Upper lobe of left lung (tissue), 6 donors: ENCODE measurements at places on chromosomes 12 and 14.

DNA sequence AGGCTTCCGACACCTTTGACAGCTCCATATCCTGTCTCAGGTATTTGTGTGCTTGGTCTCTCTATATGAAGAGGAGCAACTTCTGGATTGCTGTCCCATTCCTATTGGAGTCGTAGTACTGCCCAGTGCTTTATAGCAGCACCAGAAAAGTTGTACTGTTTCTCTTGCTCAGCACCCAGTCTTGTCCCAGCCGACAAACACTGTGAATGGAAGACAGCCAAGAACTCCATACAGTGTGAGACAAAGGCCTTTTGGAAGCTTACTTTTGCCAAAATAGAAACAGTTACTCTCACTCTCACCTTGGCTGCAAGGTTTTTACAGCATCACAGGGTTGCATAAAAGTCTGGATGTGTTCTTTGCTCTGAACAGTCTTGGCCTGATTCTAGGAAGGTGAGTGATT lies 105.3 kb downstream of the TGFB3 start:
- DNase-seq = no peak

DNA sequence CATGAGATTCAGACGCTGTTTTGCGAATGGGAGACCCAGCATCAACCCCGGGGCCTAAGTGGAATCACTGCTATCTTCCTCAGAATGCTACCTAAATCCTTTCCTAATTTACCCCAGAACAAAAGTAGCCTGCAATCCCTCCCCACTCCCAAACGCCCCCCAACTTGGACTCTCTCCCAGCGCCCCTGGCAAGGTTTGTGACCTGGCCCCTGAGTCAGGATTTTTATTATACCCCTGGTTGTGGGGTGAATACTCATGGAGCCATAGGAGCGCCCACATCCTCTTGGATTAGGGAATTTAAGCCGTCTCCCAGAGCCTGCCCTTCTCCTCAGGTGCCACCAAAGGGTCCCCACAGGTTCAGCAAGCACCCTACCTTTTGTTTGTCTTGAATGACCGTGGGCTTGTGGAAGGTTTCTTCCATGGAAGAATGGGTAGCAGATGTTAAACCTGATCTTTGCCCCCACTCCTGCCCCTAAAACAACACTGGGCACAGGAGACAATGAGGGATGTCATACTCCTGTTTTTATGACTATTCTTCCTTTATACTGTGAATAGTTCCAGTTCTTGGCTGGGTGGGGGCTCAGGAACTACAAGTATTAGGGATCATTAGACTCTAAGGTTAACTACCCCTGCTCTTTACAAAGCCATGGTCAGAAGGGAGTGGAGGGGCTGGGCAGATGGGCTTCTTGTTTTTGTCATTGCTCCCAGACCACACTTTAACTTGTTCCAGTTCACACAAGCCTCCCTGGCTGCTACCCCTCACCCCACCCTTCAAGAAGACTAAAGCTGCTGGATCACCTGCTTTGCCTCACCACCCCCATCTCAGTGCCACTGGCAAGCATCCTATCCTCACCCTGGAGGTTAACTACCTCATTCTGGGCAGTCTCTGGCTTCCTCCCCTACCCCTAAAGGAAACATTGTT lies 630 bp downstream of the MYL6B start:
- no peak for DNase-seq

GRCh38 chr12:69428351-69429073 lies 41.7 kb upstream of the FRS2 start:
- DNase-seq = no peak

DNA sequence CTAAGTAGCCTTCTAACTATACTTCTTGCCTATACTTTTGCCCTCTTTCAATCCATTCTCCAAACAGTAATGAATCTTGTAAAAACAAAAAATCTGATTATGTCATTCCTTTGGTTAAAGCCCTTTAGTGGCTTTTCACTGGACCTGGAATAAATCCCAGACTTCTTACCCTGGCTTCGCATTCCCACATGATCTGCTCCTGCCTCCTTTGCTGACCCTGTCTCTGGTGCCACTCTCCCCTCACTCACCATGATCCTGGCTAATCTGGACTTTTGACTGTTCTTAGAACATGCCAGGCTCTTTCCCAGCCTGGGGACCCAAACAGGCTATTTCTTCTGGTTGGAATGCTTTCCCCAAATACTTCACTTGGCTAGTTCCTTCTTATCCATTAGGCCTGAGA lies 7.9 kb downstream of the MIA2 start:
- no peak for DNase-seq
